ENCODE measurements at places on chromosomes 12 and 14.

GRCh38 chr14:68972507-68973218 lies 6.4 kb downstream of the ACTN1 start:
- no peak for DNase-seq

GRCh38 chr14:23650506-23650905 lies 14.3 kb downstream of the DHRS2 start:
- DNase-seq: no peak

DNA sequence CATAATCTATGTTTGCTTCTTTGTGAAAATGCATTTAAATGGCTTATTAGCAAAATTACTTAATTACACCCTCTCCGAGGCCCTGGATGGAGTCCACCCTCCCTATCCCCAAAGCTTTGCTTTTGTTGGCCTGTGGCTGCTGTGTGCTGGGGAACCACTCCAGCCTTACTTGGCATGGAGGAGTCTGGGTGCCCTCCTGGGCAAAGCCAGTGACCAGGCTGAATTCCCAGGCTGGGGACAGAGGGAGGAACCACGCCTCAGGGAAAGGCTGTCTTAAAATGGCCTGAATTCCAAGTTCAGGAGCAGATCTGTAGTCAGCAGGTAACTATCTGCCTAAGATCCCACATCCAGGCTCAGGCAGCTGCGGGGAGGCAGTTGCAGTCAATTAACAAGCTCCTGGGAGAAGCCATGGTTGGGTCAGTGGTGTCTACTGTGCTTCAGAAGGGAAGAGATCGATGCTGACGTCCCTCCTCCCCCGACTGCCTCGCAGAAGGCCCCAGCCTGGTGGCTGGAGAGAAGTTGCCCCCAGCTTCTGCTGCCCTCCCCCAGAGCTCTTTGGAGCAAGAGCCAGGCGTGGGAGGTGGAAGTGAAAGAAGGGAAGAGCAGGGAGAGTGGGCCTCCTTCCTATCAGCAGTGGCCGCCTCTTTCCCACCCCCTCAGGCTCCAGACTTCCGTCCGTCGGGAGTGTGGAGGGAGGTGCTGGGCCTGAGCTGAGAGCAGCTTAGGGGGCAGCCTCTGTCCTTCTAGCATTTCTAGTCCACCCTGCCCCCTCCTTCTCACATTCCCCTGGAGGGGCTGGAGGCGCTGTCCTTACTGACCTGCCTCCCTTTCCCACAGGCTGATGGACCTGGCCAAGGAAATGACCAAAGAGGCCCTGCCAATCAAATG lies 11.3 kb downstream of the VASH1 start:
- DNase-seq: no peak

GRCh38 chr14:80560800-80561657 lies 349.7 kb upstream of the DIO2 start:
- no peak for DNase-seq

GRCh38 chr12:91179315-91179714 lies 3.3 kb downstream of the DCN start:
- no peak for DNase-seq

DNA sequence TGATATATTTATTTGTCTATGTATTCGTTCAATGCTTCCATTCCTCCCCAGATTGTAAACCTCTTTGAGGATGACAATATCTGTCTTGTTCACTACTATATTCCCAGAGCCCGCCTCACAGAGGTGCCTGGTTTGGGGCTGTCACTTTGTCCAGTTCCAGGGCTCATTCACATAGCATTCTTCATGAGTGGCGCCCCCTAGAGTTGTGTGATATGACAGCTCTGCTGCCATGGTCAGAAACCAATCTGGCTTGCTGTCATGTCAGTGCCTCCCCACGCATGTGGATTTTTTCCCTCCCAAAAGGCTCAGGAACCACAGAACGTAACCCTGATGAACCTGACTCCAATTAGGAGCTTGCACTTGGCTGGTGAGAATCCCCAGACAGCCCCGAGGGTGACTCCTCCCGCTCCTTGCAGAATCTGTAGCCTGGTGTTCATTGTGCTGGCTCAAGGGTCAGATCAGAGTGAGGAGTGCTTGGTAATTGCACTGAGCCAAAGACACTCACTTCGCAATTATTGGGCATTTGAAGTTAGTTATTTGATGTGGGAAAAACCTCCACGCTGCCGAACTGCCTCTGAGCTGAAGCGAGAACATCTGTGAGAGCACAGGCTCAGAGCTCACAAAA lies 145.5 kb downstream of the PTPN11 start:
- no peak for DNase-seq

DNA sequence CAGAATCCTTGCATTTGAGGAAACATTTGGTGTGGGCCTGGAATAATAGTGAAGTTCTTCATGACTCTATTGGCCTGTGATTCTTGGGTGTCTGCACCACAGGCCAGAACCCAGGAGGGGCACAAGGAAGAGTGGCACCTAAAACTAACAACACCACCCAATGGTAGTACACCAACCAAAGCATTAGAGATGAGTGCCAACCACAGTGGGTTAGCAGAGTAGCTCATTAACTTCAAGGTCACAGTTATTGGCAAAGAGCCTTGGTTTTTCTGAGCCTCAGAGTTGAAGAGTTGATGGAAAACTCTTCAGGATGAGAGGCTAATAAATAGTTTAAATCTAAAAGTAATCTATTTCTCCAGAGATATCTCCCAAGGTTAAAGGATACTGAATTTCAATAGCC lies 57.0 kb downstream of the HELB start:
- no peak for DNase-seq

DNA sequence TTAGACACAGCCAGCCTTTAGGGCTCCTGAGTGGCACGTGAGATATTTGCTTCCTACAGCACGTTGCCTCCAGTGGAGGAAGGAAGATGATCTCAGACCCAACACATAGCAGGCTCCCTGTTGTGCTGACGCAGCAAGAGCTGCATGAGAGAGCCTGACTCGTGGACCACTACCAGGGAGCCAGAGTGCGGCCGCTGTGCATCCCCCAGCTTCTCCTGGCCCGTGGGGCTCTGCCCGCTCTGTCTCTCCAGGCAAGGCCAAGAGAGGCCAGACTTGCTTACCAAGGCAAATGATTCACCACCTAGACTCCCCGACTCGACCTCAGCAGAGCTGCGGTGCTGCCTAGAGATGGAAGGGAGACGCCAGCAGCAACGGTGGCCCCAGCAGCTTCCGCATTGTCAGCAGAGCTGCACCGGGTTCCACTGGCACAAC lies 37.5 kb downstream of the MAP3K9 start:
- no peak for DNase-seq

DNA sequence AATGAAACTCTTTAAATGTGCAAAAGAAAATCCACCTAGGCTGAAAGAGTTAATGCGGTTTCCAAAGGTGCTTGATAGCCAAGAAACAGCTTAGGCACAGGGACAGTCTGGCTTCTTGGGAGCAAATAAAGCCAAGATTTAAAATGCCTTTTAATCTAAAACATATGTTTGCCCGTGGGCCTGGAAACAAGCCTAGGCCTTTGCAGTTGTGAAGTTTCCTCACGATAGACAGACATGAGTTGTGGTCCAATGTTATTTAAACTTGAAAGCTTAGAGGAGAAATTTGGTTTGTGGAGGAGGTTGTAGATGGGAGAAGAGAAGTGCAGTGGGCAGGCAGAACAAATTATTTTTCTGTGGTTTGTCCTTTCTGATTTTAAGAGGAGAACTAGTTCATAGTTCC lies 29.8 kb downstream of the PROX2 start:
- no peak for DNase-seq

GRCh38 chr14:30427846-30428245 lies 131.1 kb upstream of the G2E3 start:
- DNase-seq: no peak

DNA sequence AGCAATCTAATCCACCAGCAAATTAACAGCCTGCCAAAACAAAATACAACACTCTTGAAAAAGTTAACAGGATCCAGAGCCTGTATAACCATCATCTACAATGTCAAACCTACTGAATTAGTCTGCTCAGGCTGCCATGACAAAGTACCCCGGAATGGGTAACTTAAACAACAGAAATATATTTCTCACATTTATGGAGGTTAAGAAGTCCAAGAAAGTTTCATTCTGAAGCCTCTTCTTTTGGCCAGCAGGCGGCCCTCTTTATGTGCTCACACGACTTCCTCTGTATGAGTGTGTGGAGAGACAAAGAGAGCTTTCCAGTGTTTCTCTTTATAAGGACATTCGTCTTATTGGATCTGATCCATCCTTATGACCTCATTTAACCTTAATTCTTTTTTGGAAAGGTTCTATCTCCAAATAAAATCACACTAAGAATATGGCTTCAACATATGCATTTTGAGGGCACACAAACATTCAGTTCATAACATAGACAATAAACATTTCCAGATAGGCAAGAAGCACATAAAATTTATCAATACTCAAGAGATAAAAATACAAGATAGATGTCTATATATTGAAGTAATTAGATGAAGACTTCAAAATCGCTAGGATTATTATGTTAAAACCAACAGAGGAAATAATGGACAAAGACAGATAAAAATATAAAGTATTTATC lies 5.9 kb upstream of the RERG start:
- no peak for DNase-seq

DNA sequence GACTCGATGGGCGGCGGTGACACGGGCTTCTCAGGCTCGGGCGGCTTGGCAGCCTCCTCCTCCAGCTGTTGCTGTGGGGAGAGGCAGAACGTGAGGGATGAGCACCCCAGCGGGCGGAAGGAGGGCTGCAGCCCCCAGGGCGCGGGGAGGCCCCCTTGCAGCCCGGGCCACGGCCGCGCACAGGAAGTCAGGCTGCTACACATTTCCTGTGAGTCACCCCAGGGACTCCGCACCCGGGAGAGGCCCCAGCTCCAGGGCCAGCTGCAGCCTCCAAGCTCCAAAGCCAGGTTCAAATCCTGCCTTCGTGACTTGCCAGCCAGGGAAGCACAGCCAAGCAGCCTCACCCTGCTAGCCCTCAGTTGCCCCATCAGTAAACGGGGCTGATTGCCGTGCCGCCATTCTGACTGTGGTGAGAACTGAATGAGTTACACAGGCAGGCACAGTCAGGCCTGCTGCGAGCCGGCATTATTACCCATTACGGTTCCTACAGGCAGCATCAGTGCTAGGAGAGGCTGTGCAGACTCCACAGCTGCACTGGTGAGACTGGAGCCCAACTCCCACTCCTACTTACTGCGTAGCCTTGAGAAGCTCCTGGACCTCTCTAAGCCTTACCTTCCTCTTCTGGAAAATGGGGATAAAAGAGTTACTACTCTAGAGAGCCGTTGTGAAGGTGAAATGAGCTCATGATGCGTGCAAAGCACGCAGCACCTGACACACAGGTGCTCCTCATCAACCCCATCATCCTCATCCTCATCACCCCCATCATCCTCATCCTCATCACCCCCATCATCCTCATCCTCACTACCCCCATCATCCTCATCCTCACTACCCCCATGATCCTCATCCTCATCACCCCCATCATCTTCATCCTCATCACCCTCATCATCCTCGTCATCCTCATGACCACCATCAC lies 100.9 kb downstream of the NCOR2 start:
- no peak for DNase-seq

- no peak for DNase-seq
Observed at GRCh38 chr14:75232597-75232996, 46.0 kb upstream of the FOS start.
